ENCODE measurements at places on chromosomes 2 and 18.

DNA sequence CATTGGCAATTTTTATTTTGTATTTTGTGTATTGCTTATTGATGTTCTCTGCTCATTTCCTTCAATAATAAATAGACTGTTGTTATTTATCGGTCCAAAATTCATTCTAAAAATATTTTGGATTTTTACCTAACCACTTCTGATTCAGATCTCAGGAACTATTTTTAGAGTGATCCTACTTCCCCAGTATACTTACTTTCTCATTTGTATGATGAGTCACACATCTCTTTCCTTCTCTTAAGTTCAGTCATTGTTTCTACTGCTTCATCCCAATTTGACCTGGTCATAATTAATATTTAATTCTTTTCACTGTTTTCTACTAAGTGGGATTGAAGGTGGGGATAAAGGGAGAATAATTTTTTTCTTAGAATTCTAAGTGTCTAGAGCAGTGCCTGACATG, 75.1 kb downstream of the AGPS start:
- DNase-seq = no peak

DNA sequence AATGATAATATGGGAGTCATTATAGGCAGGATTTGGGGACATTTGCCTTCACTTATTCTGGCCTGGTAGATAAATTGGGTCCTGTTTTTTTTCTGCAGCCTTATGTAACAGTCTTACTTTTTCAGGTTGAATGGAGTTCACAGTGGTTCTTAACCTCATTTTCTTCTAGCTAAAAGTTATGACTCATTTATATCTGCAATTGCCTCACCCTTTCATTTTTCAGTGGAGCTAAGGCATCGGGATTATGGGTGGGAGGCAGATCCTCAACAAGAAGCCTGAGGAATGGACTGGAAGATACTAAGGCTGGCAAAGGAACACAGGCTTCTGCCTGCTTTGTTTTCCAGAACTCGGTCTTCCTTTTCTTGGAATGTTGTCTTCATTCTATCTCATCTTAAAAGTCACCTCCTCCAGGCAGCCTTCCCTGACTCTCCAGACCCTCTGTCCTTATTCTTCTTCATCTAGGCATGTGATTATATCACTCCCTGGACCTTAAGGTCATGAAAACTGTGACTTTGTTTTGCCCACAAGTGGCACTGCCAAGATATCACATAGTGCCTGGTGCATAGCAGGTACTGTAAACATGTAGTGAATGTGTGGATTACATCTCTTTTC, 41.0 kb upstream of the ACSL3 start:
- DNase-seq = no peak

DNA sequence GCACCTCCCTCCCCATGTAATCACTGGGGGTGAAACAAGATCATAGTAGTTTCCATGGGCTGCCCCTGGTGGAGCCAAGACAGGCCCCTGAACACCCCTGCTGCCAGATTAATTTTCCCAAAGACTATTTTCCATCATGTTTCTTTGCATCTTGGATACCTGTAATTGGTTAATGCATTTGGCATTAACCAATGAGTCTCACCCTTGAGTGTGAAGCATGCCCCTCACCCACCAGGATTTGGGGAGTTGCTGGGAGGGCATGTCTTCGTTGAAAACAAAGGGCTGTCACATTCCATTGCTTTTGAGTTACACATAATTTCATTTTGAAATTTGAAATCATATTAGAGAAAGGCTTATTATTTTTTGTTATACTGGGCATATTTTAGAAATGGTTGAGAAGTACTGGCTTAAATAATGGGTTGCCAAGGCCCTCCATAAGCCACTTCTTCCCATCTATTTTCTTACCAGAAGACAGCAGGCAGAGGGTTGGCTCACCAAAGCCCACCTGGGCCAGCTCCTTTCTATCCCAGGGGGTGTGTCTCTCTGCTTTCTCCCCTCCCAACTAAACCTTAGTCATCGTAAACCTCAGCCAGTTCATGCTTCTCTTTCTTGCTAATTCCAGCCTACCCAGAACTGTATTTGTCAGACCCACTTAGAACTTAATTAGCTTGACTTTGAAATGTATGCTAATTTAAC, 51.8 kb downstream of the ATIC start:
- DNase-seq = no peak

DNA sequence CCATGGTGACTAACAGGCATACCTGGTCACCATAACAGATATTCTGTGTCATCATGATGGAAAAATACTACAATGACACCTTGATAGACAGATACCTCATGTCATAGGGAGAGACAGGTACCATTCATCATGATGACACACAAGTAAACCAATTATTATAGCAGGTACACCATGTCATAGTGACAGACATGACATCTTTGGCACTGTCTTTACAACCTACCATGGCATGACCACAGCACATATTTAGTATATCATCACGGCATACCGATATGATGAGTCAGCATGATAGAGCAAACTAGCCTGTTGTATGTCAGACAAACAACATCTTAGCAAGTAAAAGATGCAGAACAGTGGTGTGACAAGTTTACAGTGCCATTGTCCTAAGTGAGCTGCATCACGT, 101.3 kb upstream of the KLHL29 start:
- no peak for DNase-seq

- no peak for DNase-seq
Observed at GRCh38 chr2:84224121-84224520, 235.0 kb downstream of the SUCLG1 start.

- DNase-seq = no peak
Observed at GRCh38 chr2:178267660-178268059, 73.3 kb downstream of the OSBPL6 start.

DNA sequence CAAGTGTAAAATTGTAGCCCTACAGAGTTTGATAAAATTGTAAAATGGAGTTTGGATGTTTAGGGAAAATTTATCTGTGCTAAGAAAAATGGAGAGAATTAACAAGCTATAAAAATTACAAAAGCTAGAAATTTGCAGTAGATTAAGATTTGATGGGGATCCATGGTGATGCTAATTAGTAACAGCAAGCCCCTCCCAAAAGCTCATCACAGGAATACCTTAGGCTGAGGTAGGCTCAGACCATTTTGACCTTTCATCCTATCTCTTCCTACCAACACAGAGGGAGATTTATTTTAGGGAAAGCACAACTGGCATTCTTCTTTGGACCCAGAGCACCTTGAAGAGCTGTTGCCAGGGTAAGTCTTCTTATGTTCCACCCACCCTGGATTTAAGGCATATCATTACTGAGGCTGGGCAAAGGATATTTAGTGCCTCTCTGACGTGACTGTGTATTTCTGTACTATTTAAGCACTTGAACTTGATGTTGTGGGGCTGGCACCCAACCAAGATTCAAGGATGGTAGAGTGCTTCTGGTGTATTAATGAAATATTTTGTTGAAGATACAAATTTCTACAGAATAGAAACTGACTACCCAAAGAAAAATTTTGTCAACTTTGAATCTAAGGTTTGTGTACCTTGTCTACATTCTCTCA, 70.8 kb upstream of the SLC39A10 start:
- no peak for DNase-seq

DNA sequence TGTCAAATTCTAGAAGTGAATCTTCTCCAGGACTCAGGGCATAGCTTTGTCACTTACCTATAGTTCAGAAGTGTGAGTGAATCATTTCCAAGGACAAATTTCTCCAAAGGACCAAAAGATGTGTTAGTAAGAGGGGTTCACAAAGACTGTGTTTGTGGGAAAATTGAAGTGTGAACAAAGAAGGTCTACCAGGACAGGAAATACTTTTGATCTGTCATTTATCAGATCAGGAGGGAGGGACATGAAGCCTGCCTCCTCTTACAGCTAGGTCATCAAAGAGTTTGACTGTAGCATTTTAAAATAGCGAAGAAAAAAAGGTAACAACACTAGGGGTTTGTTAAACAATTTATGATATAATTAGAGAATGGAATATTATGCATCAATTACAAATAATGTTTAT, 2.0 kb upstream of the CD28 start:
- no peak for DNase-seq

DNA sequence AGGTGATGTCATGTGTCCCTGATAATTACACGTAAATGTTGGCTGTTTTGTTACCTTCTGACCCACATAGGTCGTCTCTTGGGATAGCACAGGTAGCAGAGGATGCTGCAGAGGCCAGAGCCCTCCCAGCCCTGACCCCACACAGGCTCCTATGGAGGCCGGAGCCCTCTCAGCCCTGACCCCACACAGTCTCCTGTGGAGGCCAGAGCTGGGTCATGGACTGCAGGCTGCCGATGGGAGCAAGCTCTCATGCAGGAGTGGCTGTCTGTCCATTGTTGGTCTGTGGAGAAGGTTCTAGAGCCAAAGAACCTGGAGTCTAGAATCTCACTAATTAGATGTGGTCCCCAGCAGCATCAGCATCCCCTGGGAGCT, 155.5 kb downstream of the LDLRAD4 start:
- no peak for DNase-seq

DNA sequence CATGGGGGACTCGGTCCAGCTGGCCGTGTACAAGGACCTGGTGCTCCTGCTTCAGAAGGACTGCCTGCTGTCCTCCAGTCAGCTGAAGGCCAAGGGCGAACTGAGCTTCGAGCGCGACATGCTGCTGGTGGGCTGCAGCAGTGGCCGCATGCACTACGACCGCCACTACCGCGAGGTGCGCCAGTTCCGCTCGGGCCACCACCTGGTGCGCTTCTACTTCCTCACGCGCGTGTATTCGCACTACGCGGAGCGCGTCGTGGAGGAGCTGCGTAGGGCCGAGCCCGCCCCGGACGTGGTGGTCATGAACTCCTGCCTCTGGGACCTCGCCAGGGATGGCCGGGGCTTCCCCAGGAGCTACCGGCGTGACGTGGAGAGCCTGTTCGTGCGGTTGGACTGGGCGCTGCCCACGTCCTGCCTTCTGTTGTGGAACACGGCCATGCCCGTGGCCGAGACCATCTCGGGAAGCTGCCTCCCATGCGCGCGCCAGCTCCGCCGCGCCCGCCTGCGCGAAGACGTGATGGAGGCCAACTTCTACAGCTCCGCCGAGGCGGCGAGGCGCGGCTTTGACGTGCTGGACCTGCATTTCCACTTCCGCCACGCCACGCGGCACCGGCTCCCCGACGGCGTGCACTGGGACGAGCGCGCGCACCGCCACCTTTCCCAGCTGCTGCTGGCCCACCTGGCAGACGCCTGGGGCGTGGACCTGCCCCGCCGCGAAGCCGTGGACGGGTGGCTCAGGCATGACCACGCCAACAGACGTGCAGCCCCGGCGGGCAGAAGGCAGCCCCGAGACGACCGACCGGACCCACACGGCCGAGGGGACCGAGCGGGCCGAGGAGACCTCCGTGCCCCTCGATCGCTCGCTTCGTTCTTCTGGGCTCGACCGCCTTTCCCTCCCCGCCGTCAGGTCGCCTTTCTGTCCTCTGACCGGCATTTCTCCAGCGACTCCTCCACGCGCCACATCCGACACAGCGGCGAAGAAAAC, 293.9 kb upstream of the ERBB4 start:
- DNase-seq = no peak

GRCh38 chr2:102193074-102193473, 6.3 kb downstream of the IL1RL2 start:
- DNase-seq = no peak

- DNase-seq = no peak
Observed at GRCh38 chr2:226426292-226426736, 373.3 kb downstream of the IRS1 start.

GRCh38 chr2:141554810-141555209, 576.0 kb downstream of the LRP1B start:
- no peak for DNase-seq

DNA sequence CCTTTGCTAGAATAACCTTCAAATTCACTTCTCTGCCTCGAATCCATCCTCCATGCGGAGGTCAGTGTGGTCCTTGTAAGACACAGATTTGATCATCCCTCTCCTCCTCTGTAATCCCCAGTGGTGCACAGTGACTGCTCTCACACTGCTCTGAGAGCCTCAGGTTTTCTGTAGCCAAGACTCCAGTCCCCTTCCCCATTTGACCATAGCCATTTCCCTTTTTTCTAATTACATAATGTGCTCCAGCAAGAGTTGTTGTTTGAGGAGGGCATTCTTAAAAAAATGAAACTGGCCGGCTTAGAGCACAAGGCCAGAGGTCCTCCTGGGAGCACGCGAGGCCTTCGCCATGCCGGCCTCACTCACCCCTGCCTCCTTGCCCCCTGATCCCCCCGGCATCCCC, 34.7 kb upstream of the LPIN1 start:
- DNase-seq = no peak

- peak; percentile 24 for DNase-seq
Observed at GRCh38 chr18:43578706-43579105, 301.4 kb upstream of the SYT4 start.

GRCh38 chr2:222878877-222879603, 18.2 kb downstream of the ACSL3 start:
- no peak for DNase-seq

DNA sequence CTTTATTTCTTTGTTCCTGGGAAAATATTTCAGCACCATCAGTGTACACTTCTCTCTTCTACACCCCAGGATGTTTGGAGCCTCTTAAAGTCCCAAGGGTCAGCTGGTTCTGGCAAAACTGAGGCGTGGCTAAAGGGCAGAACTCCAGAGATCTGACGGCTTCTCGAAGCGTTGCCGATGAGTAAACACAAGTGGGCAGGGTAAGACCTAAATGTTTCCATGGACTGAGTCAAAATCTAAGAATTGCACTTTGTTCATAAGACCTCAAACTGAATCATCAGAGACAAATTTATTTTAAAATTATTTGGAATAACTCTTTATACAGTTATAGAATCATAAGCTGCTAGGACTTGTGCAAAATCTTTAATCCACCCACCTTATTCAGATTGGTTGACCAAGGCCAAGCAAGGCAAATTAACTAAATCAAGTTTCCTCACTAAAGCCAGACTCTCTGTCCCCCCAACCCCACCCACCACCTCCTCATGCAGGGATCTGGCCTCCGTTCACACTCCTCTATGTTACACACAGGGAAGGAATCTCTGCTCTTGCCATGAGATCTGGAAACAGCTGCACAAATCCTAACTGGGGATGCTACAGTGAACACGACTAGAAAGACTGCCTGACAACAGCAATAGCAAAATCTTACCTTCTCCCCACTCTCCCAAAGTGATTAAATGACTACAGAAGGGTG, 342.6 kb upstream of the KLHL29 start:
- no peak for DNase-seq
